ENCODE measurements at places on chromosomes 2 and 18.

GRCh38 chr2:62577994-62578781 lies 72.2 kb upstream of the TMEM17 start:
- DNase-seq, result peak; percentile 91

DNA sequence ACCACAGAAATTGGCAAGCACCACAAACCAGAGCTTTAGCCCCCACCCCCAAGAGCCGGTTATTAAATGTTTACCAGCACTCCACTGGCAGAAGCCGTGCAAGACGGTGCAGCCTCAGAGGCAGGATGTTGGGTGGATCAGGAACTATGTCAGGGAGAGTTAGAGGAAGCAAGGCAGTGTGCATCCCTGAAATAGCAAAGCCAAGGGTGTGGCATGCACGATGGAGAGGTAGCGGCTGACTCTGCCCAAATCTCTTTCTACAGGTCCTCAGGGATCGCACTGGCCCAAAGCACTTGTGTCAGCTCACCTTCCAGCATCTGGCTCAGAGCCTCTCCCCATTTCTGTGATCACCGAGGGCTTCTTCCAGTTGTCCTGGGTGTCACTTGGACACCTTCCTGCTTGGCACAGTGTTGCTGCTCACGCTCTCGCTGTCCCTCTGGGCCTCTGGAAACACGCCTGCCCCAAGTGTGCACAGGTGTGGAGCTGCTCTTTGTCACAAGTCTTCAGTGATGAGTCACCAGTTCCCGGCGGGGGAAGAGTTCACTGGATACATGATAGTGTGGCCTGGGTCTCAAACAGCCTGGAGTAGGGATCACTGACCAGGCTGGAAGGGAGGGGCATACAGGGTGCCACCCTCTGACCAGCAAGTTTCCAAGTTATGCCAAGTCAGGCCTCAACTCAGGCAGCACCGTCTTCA lies 17.3 kb upstream of the B3GNT7 start:
- no peak for DNase-seq

- DNase-seq, result no peak
These were observed 187.1 kb upstream of the PIK3C3 start for GRCh38 chr18:41767960-41768359.

- no peak for DNase-seq
These were observed 58.1 kb downstream of the INPP4A start for GRCh38 chr2:98502556-98503335.

- DNase-seq, result peak; percentile 41
These were observed 886 bp downstream of the PRKCE start for GRCh38 chr2:45652090-45653031.

GRCh38 chr2:235468978-235469655 lies 24.7 kb upstream of the AGAP1 start:
- DNase-seq, result peak; percentile 45

DNA sequence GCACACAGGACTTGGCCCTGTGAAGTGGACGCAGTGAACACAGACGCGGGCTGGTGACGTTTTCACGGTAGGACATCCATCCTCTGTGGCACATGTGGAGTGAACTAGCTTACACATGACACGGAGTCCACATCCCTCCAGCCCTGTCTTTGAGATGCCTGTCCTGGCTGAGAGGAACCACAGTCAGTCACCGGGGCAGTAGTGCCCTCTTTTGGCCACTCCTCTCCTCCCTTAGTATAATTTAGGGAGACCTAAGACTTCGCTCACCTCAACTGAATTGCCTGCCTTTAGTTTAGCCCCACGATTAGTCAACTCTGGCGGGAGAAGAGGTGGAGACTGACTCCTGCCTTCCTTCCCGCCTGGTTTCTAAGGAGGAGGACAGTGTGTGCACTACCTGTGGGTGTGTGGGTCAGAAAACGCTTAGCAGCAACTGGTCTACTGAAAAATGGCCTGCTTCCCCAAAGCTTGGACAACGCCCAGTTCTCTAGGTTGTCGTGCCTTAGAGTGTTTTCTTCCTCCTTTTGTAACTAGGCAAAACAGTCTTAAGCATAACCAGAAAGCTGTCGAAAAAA lies 70.6 kb downstream of the MBP start:
- DNase-seq, result no peak

DNA sequence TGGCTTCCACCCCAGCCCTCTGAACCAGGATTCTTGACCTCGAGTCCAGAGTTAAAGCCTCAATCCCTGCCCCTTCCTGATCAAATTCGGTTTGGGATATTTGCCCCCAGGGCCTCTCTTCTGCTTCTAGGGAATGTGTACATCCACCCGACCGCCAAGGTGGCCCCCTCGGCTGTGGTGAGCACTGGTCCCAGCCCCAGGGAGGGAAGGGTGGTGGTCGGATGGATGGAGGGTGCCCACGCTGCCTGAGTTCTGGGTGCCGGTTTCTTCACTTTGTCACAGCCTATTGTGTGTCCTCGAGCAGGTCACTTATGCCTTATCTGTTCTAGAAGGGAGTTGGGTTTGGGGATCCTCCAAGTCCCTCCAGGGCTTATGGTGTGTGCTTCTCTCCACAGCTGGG lies 6.9 kb downstream of the GMPPA start:
- DNase-seq, result no peak

DNA sequence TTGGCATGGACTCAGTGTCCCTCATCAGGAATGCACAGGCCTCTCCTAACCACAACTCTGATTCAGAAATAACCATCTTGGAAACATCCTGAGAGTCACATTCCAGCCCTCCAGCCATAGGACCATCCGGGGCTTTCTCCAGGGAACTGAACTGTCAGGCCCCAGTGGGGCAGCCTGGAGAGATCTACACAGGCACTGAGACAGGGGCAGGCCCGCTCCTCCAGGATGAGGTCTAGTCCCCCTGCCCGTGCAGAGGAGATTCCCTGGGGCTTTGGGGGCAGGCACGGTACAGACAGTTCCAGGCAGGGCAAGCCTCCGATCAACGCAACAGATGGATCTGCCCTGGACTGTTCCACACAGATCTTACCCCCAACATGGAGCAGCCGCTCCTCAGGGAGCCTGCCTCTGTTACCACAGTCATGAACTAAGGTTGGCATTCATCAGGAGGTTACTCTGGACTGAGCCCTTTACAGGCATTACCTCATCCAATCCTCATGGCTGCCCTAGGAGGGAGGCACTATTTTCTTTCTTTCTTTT lies 12.0 kb downstream of the KCNK3 start:
- DNase-seq, result no peak

- DNase-seq, result no peak
These were observed 40.9 kb downstream of the GORASP2 start for GRCh38 chr2:170969872-170970496.
